ENCODE measurements at places on chromosomes 7 and 10.
A peak's percentile ranks its signal among the peaks of the same experiment; 100 is the strongest.

- H3K4me1 ChIP-seq, result no peaks in the 10 kb centered on the region
- H3K36me3 ChIP-seq, result no peaks in the 10 kb centered on the region
- H3K27me3 ChIP-seq, result no peaks in the 10 kb centered on the region
- H3K4me3 ChIP-seq, result no peak overlapping the region
- H3K27ac ChIP-seq, result no peak overlapping the region
- no peak for DNase-seq
These were observed 2.9 kb upstream of the FGL2 start for GRCh38 chr7:77202481-77202976.

- H3K27ac ChIP-seq, result peak overlapping the region; percentile 95
- peak; percentile 73 for DNase-seq
- H3K4me3 ChIP-seq, result no peak overlapping the region
- H3K4me1 ChIP-seq, result peaks cover 24% of the 10 kb centered on the region
- H3K27me3 ChIP-seq, result no peaks in the 10 kb centered on the region
These were observed 287.1 kb upstream of the NEBL start for GRCh38 chr10:21184216-21184615.

- no peak overlapping the region for H3K4me3 ChIP-seq
- H3K4me1 ChIP-seq, result no peaks in the 10 kb centered on the region
- DNase-seq, result no peak
- no peaks in the 10 kb centered on the region for H3K36me3 ChIP-seq
These were observed 190.7 kb downstream of the C7orf25 start for GRCh38 chr7:42720991-42721796.

DNA sequence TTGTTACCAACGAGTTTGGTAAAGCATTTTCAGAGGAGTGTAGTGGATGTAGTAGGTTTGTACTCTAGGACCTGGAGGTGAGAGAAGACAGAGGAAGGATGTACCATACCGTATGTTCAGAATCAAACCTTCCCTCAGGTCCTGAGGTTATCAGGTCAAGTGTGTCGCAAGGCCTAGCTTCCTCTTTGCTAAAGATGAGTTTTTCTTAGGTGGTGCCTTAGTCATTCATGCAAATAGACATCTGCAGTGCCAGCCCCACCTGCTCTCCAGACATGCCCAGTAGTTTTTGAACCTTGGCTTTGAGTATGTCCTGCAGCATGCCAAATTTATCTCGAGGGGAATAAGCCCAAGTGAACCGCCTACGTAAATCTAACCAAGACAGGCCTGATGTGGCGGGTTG is 71.3 kb downstream of the HDAC9 start:
- DNase-seq, result no peak
- no peak overlapping the region for H3K27ac ChIP-seq
- no peaks in the 10 kb centered on the region for H3K36me3 ChIP-seq
- H3K4me1 ChIP-seq, result no peaks in the 10 kb centered on the region
- H3K27me3 ChIP-seq, result no peaks in the 10 kb centered on the region

- peak overlapping the region; percentile 71 for H3K4me3 ChIP-seq
- H3K27me3 ChIP-seq, result peaks cover 8% of the 10 kb centered on the region
- no peak for DNase-seq
- peaks cover 4% of the 10 kb centered on the region for H3K4me1 ChIP-seq
These were observed 931 bp downstream of the PAPSS2 start for GRCh38 chr10:87660484-87661133.

DNA sequence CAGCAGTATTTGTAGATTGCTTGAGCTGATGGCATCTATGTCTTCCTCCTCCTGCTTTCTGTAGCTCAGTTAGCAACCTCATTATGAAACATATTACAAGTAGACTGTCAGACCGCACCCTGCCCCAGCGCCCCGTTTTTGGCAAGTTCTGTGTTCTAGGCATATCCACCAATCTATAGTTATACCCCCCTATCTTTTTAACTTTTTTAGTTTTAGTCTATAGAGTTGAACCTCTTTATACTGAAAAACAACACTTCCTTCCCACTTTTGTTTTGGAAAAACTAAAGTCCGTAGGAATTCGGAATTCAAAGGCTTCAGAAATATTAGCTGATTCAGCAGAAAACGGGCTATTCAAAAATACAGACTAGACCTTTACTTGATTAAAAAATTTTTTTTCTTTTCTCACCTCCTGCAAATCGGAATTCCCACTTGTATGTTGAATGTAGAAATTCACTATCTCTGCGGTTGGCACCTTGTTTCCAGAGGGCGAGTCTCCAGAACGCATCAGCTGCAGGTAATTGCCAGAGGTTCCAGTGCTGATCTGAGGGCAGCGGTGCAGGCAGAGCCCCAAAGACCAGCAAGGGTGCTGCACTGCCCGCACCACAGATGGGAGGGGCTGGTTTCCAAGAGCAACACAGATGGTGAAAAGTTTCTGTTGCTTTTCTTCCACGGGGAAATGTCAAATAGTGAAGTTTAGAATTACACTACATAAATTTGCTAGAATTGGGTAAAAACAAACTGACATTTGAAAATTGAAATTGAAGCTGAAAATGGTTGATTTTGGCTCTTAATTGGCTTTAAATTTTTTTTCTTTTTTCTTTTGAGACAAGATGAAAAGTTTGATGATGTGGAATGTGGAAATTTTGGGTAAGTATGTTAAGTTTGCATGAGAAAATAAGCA is 2.2 kb upstream of the FZD8 start:
- peaks cover 22% of the 10 kb centered on the region for H3K36me3 ChIP-seq
- peaks cover 6% of the 10 kb centered on the region for H3K4me1 ChIP-seq
- no peak overlapping the region for H3K27ac ChIP-seq
- no peak for DNase-seq

All from MCF 10A (cell line).